ENCODE measurements at places on chromosomes 2 and 18.

DNA sequence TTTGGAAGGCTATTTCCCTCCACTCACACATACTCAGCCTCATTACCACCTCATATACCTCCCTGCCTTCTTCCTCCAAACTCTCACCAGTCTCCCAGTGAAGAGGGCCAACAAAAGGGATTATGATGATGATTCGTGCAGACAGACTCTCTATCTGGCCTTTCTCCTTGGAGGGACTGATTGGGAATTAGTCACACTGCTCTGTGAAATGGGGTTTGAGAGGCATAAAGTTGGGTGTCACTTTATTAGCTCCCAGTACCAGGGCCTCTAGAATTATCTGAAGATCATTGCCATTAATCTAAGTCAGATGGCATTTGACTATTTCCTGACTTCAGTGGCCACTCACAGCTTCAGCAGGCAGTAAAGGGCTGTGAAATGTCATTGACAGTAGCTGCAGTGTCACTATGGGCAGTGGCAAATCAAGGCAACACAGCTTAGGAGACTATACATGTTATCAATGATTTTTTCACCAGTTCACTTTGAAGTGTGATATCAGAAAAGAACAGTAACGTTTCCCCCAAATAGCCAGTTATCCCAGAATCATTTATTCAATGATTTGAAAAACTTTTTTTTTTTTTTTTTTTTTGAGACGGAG is 17.4 kb downstream of the CNRIP1 start:
- no peak for DNase-seq

- DNase-seq = no peak
Measured at GRCh38 chr2:8558096-8558495, 123.8 kb upstream of the ID2 start.

- DNase-seq = no peak
Measured at GRCh38 chr18:63178971-63179370, 140.6 kb downstream of the BCL2 start.

DNA sequence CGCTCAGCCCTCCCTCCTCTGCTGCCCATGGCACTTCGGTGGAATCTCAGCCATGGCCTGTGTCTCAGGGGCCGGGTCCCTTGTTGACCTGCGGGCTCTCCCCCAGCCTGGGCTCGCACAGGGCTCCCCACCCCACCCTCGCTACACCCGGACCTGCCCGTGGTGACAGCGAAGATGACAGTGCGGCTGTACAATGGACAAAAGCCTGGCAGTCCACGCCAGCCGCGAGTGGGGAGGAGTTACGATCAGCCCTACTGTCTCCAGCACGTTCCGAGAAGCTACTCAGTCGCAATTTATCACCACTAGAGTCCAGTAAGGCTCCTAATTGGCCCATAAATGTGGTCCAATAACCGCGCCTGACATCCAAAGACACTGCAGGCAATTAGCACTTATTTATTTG is 31.6 kb downstream of the GBX2 start:
- DNase-seq = no peak

- DNase-seq = no peak
Measured at GRCh38 chr2:145038041-145038525, 518.2 kb upstream of the ZEB2 start.

DNA sequence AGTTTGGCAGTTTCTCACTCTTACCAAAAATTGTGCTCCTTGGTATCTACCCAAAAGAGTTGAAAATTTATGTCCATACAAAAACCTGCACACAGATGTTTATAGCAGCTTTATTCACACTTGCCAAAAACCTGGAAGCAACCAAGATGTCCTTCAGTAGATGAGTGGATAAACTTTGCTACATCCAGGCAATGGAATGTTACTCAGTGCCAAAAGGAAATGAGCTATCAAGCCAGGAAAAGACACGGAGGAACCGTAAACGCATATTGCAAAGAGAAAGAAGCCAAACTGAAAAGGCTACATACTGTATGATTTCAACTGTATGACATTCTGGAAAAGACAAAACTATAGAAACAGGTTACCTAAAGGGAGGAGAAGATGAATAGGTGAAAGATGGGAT is 36.1 kb downstream of the TMEM163 start:
- no peak for DNase-seq

GRCh38 chr2:42050703-42051542 is 3.1 kb downstream of the PKDCC start:
- DNase-seq = no peak

DNA sequence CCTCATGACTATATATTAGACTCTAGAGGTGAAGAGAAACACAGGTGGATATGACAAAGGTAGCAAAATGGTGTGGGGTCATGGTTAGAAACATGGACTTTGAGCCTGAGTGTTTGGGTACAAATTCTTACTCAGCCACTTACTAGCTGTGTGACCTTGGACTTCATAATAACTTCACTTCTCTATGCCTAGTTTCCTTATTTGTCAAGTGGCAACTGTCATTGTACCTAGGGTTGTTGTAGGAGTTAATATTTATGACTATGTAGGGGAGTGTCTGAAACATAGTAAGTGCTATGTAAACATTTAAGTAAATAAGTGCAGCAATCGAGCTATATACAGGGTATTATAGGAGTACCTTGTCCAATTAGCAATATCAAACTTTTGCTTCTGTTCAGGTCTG is 49.7 kb upstream of the RAPH1 start:
- DNase-seq = no peak

- DNase-seq = no peak
Measured at GRCh38 chr2:149068996-149069888, 30.7 kb downstream of the LYPD6B start.

- no peak for DNase-seq
Measured at GRCh38 chr2:77421971-77422370, 100.2 kb downstream of the LRRTM4 start.

- DNase-seq = peak; percentile 41
Measured at GRCh38 chr2:16546128-16546754, 119.4 kb downstream of the CYRIA start.

- DNase-seq = no peak
Measured at GRCh38 chr18:13500869-13501542, 225.4 kb downstream of the FAM210A start.

- no peak for DNase-seq
Measured at GRCh38 chr2:20675701-20676352, 8.9 kb downstream of the GDF7 start.

DNA sequence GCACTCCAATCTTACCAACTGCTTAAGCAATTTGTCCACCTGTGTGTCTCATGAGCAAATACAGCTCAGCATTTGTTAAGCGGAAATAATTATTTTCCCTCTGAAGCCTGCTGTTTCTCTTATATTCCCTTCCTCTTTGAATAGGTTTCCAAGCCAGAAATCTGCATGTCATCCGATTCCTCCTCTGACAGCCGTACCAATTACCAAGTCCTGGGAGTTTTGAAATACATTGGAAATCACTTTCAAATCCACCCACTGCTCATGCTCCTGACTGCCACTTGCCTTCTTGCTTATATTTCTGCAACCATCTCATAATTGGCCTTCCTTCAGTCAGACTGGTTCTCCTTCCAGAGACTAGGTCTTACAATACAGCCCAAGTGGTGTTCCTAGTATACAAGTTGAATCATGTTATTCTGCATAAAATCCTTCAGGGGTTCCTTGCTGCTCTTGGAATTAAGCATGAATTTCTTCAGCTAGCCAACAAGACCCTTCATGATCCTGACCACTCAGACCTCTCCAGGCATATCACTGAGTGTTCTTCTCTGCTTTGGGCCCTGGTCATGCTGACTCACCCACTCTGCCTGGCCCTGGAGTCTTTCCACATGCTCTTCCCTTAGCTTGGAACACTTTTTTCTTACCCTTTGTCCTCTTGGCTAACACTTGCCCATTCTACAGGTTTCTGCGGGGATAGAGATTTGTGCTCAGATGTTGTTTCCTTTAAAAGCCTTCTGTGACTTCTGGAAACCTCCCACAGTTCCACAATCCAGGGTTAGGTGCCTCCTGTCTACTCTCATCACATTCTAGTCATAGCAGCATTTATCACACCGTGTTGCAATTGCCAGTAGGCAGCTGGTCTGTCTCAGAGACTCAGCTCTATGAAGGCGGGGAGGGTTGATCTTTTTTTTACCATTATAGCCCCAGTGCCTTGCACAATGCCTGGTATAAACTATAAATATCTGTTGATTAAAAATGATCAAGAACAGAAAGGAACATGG is 157.6 kb downstream of the ARL6IP6 start:
- no peak for DNase-seq

GRCh38 chr18:41922841-41923240 is 32.2 kb upstream of the PIK3C3 start:
- DNase-seq = no peak

DNA sequence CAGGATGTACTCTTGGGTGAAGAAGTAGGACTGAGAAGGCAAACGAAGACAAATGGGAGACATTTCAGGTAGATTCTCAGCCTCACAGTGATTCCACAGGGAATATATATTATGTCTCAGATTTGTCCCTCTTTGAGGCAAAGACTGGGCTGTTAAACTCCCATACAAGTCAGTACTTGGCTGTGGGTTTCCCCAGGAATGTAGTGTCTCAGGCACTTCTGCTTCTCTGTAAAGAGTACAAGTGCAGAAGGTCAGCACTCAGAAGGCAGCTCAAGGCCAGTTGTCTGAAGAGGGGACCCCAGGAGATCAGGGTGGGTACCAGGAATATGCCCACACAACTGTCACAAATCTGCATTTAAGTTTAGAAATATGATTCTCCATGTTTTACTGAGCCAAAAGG is 39.9 kb upstream of the COBLL1 start:
- no peak for DNase-seq

DNA sequence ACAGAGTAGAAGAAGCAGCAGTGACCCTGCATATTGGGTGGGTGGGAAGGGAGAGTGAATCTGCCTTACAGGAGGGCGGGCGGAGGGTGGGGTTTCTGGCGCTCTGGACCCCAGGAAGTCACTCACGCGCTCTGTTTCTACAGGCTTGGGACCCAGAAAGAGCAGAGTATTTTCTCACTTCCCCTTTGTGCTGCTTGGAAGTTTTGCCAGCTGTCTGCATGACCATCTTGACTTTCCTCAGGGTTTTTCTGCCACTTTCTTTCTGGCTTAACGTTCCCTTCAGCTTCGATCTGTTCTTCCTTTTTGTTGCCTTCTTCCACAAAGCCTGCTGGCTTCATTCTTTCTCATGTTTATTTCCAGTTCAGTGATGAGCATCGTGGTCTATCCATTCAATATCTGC is 383.1 kb downstream of the GALR1 start:
- no peak for DNase-seq

DNA sequence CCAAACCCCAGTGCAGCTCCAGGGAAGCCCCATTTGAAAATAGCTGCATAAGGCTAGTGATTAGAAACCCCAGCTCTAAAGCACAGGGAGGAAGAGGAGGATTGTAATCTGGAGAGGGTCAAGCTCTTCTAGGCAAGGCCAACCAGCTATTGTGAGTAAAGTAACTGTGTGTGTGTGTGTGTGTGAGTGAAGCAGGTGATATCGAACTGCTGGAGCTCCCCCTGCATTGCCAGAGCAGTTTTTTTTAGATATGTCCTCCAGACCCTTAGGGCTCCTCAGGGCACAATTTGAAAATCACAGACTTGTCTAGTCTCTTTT is 177.4 kb upstream of the NABP1 start:
- DNase-seq = no peak

GRCh38 chr2:188852772-188853171 is 121.4 kb upstream of the COL3A1 start:
- no peak for DNase-seq

- DNase-seq = no peak
Measured at GRCh38 chr2:19883486-19883885, 18.3 kb downstream of the TTC32 start.

- DNase-seq = no peak
Measured at GRCh38 chr2:234633581-234634230, 136.8 kb upstream of the ARL4C start.

DNA sequence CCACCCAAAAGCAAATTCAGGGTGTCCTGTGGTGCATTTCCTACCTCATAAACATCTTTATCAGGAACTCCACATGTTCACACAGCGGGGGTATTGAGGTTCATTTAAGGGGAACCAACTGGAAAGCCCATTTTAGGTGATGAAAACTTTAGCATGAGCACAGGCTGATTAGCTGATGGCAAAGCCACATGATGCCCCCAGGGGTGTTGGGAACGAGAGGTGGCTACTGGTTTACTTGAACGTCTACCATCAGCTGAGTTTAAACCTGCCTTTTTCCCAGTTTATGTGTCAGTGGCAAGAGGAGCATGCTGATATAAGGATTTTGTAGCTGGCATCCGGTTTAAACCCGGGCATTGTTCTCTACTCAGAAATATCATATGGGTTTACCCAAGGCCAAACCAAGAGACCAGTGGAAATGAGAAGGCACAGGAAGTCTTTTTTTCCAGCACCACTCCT is 54.5 kb upstream of the UPP2 start:
- no peak for DNase-seq

Measured in iPS DF 6.9 (cell line).